ENCODE measurements at places on chromosomes 3 and 15. TPM values are rescaled to one million over a fixed set of nuclear protein-coding genes. Genes with fewer than 3 reads are reported as not detected.

GRCh38 chr3:72748659-72749058 lies 99.6 kb downstream of the SHQ1 start:
- DNase-seq, result no peak

GRCh38 chr3:52021489-52022268 lies 26.0 kb upstream of the RPL29 start:
- no peak for DNase-seq

DNA sequence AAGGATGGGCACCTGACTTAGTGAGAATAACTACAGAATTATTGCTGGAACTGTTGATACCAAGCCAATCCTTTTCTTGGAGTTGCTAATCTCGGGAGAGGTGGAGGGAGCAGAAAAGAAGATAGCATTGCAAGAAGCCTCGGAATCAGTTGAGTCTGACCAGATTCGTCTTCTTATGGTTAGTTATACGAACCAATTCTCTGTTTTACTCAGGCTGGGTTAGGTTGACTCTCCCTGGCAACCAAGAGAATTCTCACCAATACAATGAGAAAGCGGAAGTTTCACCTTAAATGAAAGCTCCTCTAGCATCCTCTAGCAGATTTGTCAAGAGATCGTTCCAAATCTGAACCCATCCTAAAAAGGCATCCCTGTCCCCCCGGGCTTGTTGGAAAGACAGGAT lies 43.5 kb upstream of the UBE2E1 start:
- no peak for DNase-seq

DNA sequence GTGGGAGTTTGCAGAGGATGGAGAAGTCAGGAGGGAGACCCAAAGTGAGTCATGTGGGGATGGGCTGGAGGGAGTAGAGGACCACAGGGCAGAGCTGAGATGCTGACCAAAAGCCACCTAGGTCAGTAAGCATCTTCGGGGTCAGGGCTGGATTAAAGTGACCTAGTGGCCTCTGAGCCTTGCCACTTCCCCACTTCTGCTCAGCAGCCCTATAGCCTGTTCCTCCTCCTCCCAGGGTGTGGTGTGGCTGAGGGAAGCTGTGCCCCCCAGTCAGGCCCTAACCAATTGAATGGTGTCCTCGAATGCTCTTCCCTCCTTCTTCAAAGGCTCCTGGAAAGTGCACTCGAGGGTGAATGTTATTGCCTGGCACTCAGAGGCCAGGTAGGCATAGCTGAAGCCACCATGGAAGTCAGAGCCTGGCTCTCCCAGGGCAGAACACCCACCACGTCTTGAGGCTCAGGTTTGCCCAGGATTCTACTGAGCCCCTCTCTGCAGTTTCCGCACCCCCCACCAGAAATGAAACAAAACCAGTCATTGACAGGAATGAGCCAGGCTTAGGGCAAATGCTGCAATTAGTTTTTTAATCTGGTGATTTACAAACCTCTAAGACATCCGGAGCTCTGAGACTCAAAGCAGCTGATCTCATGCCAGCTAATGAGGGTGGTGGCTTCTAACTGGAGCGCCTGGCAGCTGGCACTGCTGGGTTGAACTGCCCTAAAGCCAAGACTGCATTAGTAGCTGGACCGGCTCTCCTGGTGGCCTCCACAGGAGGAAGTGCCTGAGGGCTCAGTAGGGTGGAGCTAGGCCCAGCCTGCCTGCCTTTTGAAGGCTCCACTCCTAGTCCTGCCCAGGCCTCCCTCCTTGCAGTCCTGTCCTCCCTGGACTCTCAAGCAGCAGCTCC lies 26.0 kb upstream of the VIPR1 start:
- no peak for DNase-seq

The ACKR4 gene
- not detected for total RNA-seq

The MITF gene
- total RNA-seq, result 5.4 TPM

The GOLGA6L9 gene
- 0.71 TPM for total RNA-seq
